ENCODE measurements at places on chromosomes 12 and 14. TPM values are rescaled to one million over a fixed set of nuclear protein-coding genes. Genes with fewer than 3 reads are reported as not detected.

Gene TAS2R13
- total RNA-seq: not detected

Gene TAS2R20
- not detected for total RNA-seq

Gene PAWR
- 51.5 TPM for total RNA-seq

Gene COL2A1
- total RNA-seq: 0.11 TPM

Gene PALS1
- 13.2 TPM for total RNA-seq

Gene TAMALIN
- total RNA-seq: 1.0 TPM

Gene INHBC
- not detected for total RNA-seq

Gene KRT83
- total RNA-seq: 5.3 TPM

Gene C14orf93
- total RNA-seq: 3.5 TPM

Gene PTPRQ
- 0.02 TPM for total RNA-seq

Gene CLEC2B
- total RNA-seq: 1.3 TPM

Gene FAM181A
- not detected for total RNA-seq

Gene C12orf60
- 1.7 TPM for total RNA-seq

Gene TAS2R19
- not detected for total RNA-seq

Gene MMP17
- total RNA-seq: 11.3 TPM

Gene KIF21A
- 18.7 TPM for total RNA-seq

Gene NPFF
- 0.19 TPM for total RNA-seq

Gene SYNDIG1L
- total RNA-seq: 0.03 TPM

Gene LUM
- total RNA-seq: 0.49 TPM

Gene SPX
- total RNA-seq: 4.0 TPM

Gene GALNT9
- 4.2 TPM for total RNA-seq

Gene OAS1
- total RNA-seq: 34.1 TPM

Gene KERA
- not detected for total RNA-seq

Gene TTC9
- total RNA-seq: 3.8 TPM

Gene SLC7A7
- total RNA-seq: 22.5 TPM

Gene LBHD2
- total RNA-seq: not detected

Gene KLRG1
- total RNA-seq: 1.8 TPM

Gene ZBTB39
- 4.3 TPM for total RNA-seq

Gene KRT74
- total RNA-seq: not detected

Gene RNU4-1
- total RNA-seq: not detected

Gene C1S
- 73.4 TPM for total RNA-seq

Gene ANKRD33
- 0.08 TPM for total RNA-seq

Gene CACNA2D4
- not detected for total RNA-seq

Gene PRKD1
- 2.4 TPM for total RNA-seq

Gene NUAK1
- total RNA-seq: 5.0 TPM

Gene ATP23
- total RNA-seq: 5.2 TPM

Gene ANO2
- total RNA-seq: 0.21 TPM

Gene SIX4
- total RNA-seq: 1.9 TPM

Gene TPCN1
- total RNA-seq: 16.2 TPM

Gene NFE2
- total RNA-seq: 0.03 TPM

Gene KRT6B
- total RNA-seq: 0.07 TPM

Gene HOXC10
- 3.0 TPM for total RNA-seq

Gene PPP4R4
- 0.48 TPM for total RNA-seq

Gene NRXN3
- total RNA-seq: 0.52 TPM

Gene SOAT2
- total RNA-seq: 0.30 TPM

Gene KRT72
- not detected for total RNA-seq

Data from A549 treated with AZD2906 at 1 μM for 4 hours (cell line).